Stomach (tissue), 19 donors: ENCODE measurements at places on chromosomes 7 and 10.

DNA sequence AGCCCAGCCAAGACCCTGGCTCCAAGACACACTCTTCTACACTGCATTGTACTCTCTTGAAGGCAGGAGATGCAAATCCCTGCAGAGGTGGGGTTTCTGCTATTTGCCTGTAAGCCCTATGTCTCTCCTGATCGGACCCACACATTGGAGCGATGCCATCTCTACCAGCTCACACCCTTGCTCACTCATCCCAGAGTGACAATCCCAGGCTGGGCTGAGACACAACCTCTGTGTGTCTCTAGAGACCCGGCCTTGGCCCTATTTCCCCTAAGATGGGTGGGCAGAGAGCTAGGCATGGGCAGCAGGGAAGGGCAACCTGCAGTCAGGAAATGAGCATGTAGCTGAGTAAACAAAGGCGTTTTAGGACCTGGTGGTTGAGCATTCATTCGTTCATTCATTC lies 25.6 kb downstream of the CCDC3 start:
- DNase-seq: no peak

DNA sequence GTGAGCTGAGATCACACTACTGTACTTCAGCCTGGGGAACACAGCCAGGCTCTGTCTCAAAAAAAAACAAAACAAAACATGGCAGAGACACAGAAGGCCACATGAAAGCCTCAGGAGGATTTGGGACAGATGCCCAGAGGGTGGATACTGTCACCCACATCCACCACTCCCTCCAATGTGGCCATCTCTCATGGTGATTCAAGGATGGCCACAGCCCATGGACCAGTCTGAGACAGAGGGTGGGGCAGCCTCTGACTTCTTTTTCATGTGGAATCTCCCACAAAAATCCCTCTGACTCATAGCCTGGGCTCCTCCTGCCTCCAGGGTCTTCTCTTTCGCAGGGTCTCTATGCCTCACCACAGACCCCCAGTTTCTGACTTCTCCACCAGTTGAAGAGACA lies 59.0 kb upstream of the GTF2I start:
- no peak for DNase-seq

GRCh38 chr10:109025172-109025571 lies 898.1 kb downstream of the XPNPEP1 start:
- DNase-seq: no peak

DNA sequence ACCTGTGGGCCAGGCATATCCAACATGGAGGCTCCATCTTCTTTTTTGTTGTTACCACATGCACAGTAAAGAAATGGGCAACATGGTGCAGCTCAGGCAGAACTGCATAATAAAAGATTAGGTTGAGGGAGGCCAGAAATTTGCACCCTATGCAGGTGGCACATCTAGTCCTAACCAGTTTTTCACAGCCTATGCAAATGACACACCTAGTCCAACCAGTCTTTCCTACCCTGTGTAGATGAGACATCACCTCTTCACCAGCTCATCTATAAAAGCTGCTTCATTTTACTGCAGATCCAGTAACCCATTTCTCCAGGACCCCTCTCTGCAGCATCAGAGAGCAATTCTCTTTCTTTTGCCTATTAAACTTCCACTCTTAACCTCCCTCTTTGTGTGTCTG lies 411.0 kb upstream of the PCDH15 start:
- no peak for DNase-seq

DNA sequence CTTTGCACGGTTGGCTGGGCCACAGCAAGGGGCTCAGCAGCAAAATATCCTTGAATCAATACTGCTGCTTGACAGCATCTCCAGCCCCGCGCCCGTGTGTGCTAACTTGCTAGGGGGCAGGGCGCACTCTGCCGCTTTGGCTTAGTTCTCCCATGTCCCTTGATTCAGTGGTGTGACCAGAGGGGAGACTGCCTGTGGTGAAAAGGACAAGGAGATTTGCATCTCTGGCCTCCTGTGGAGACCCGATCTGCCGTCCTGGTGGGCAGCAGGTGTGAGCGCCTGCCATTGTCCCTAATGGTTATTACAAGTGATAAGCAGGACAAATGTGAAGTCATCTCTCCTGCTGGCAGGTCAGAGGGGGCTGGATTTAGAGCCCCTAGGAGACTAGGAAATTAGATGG lies 500.2 kb upstream of the GALNT17 start:
- DNase-seq: no peak

- no peak for DNase-seq
Measured at GRCh38 chr10:60591119-60591518, 187.2 kb upstream of the CDK1 start.

- no peak for DNase-seq
Measured at GRCh38 chr7:128836729-128837348, 6.6 kb downstream of the FLNC start.

DNA sequence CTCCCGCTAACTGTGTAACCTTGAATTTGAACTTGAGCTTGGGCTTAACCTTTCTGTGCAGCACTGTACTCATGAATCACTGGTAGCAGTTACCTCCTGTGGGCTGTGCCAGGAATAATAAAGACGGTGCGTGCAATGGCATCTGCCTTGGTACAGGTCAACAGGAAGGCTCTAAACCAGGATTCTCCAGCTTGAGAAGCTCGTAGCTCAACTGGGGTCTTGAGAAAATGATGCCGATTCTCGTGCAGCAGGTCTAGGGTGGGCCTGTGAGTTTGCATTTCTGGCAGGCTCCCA lies 112.5 kb upstream of the ANLN start:
- no peak for DNase-seq

GRCh38 chr7:149126662-149127266 lies 640 bp upstream of the ZNF425 start:
- peak; percentile 82 for DNase-seq

DNA sequence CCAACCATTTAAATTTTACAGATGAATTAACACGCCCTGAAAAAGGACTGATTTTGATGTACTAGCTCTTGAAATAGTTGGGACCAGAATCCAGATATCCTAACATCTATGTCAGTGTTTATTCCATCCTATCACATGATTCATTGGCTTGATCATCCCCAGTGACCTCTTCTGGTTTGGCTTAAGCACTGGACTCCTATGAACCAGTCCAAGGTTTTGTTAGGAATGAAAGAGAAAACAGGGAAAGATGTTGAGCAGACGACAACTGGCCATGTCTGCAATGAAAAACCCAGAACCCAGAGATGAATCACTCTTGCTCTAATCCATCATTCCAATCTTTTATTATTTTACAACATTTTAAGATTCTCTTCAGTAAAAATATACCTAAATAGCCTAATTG lies 1080.9 kb downstream of the SORCS1 start:
- no peak for DNase-seq

DNA sequence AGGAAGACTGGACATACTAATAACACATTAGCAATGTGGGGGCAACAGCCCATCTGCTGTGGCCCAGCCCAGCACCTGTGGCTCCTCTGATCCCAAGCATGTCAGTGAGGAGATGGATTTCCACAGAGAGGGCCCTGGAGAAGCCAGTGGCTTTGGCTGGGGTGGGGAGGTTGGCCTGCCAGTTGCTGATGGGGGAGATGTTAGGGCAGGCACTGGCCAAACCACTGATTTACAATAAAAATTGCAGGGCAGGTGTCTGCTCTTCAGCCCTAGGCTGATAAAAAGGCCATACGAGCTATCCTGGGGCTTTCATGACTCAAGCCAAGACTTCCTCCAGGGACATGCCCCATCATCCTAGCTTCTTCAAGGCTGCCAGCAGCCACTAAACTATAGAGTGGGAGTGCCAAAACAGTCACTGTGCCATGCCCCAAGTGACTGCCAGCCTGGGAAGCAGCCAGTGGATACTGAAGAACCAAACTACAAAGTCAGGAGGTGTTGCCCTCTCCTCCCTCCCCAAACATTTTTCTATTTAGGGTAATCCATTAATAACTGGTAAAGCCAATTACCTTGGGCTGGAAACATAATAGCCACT lies 37.8 kb downstream of the DPCD start:
- DNase-seq: no peak

DNA sequence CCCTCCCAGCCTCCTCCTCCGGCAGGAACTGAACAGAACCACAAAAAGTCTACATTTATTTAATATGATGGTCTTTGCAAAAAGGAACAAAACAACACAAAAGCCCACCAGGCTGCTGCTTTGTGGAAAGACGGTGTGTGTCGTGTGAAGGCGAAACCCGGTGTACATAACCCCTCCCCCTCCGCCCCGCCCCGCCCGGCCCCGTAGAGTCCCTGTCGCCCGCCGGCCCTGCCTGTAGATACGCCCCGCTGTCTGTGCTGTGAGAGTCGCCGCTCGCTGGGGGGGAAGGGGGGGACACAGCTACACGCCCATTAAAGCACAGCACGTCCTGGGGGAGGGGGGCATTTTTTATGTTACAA lies 83.3 kb downstream of the PAX2 start:
- DNase-seq: peak; percentile 47

DNA sequence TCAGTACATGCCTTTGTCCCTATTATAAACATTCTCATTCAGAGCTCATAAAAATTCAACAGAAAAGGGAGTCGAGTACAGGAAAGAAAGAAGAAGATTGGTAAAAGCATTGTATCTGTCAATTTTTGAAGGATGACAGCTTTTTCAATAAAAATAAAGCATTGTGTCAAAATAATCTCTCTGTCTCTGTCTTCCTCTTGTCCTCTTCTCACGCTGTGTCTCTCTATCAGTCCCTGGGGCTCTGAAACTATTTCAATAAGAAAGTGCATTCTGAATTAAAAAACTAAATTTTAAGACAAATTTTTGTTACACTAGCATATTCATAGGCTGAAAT lies 248.4 kb downstream of the TNS3 start:
- no peak for DNase-seq

GRCh38 chr10:125823663-125824251 lies 411 bp downstream of the BCCIP start:
- peak; percentile 20 for DNase-seq

- no peak for DNase-seq
Measured at GRCh38 chr7:36071605-36072004, 81.4 kb upstream of the EEPD1 start.

DNA sequence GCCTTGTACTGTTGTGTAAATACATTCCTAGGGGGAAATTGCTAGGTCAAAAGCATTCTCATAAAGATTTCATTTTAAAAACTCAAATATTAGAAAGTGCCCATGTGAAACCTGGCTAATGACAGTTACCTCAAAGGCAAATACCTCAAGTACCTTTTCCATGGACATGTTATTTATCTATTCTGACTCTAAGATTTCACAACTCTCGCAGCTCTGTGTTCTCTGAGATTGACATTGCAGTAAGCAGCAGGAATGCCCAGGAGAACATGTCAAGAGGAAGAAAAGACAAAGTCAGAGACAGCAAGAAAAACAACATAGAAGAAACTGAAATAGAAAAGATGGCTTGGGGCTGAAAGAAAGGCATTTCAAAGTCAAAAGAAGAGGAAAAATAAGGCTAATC lies 187.4 kb downstream of the CYP26A1 start:
- no peak for DNase-seq

DNA sequence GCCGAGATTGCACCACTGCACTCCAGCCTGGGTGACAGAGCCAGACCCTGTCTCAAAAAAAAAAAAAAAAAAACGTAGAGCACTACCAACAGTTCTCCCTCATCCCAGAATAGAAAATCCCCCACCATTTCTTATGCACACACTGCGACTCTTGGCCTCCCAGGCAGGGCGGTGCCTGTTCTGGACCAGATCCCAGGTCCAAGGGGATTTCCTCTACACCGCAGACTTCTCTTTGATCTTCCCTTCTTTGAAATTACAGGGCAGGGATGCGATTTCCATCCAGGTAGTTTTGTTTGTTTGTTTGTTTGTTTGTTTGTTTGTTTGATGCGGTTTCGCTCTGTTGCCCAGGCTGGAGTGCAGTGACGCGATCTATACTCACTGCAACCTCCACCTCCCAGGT lies 91.8 kb downstream of the SEPTIN14 start:
- DNase-seq: no peak

GRCh38 chr10:116712989-116713543 lies 29.3 kb downstream of the HSPA12A start:
- no peak for DNase-seq

- no peak for DNase-seq
Measured at GRCh38 chr7:151838861-151839381, 38.0 kb downstream of the PRKAG2 start.

GRCh38 chr10:132667342-132668047 lies 118.5 kb downstream of the NKX6-2 start:
- DNase-seq: no peak

- no peak for DNase-seq
Measured at GRCh38 chr10:97828721-97829120, 20.9 kb upstream of the GOLGA7B start.

DNA sequence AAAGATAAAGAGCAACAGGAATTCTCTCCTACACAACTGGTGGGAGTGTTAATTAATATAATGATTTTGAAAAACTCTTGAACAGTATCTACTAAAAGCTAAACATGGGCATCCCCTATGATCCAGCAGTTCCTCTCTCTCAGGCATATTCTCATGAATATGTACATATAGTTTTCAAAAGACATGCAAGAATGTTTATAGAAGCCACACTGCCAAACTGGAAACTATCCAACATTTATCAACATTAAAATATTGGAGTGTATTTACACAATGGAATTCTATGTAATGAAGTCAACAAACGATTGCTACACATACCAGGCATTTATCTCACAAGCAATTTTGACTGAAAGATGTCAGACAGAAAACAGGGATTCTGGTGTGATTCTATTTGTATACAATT lies 404.5 kb upstream of the ANKRD30A start:
- DNase-seq: no peak

DNA sequence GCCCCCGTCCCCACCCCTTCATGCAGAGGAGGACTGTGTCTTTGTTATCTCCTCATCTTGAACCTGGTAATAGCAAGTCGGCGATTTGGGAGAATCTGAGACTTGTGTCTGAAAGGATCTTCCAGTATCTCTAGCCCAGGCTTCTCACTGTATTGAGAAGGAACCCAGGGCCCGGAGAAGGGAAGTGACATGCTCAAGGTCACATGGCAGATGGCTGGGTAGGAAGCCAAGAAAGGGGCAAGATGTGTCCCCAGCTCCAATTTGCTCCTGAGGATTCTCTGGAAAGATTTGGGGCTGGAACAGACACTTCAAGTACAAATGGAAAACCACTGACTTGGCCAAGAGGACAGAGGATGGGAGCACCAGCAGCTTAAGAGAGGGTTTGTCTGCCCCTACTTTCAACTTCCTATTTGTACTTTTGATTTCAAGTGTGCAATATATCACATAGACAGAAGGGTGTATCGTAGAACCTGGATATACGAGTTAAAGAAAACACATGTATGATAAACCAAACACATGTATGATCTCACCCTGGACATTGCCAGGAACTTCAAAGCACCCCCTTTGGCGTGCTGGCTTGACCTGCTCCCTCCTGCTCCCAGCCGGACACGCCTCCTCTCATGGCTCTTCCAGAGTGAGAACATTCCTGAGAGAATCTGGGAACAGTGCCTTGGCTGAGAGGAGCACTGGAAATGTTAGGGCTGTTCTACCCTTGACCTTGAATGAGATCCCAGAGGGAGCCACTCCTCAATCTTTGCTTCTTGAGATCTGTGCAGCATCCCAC lies 79.7 kb downstream of the CDH23 start:
- no peak for DNase-seq

DNA sequence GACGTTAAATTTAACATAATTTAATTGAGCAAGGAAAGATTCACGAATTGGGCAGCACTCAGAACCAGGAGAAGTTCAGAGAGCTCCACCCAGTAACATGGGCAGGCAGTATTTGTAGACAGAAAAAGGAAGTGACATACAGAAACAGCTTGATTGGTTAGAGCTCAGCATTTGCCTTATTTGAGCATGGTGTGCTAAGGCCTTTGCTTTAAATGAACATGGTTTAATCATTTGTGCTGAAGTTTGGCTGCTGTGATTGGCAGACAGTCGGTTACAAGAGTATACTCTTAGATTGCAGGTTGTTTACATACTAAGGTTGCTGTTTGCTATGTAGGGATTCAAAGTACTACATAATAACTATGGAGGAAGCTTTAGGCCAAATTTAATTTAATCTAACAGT lies 199.2 kb downstream of the MALRD1 start:
- DNase-seq: no peak
